ENCODE measurements at places on chromosomes 13 and 19.

DNA sequence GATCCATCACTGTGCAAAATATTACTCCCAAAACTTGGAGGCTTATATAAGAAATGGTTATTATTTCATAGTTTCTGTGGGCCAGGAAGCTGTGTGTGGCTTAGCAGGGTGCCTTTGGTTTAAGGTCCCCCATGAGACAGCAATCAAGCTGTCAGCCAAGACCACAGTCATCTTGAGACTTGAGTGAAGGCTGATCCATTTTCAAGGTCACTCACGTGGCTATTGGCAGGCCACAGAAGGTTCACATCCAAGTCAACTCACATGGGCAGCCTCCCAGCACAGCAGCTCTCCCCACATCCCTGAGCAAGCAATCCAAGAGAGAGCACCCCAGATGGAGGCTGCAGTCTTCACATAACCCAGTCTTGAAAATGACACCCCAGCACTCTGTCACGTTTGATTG lies 537.4 kb downstream of the MYO16 start:
- DNase-seq: no peak

- DNase-seq: no peak
Observed at GRCh38 chr19:35212241-35212640, 16.3 kb downstream of the FAM187B start.

DNA sequence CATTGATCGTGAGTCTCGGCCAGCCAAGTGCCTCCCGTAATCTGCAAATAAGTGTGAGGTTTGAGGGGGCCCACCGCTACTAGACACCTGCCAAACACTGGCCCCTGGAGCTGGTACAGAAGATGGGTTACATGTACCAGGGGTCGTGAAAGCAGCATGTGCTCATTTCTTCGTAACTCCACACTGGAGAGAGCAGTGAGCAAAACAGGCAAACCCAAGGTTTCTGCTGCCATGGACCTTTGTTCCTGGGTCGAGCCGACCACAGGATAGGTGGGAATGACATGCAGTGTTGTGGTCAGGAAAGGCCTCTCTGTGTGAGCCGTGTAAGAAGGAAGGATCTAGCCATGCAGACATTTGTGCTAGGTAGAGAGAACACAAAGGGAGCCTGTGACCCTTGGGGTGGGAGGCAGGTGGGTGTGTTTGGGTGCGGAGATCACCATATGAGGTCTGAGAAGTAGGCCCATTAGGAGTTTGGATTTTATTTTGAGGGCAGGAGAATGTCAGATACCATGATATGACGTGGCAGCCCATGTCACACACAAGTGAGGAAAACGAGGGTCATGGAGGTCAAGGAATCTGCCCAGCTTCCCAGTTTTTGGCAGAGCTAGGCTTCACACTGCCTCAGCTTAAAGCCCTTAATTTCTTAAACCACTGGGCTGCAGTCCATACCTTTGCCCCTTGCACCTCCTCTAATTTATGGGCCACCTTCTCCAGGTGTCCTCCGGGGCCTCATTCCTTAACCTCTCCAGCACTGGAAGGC lies 919 bp downstream of the GTF3A start:
- peak; percentile 32 for DNase-seq

GRCh38 chr19:15022752-15023151 lies 26.5 kb upstream of the CASP14 start:
- DNase-seq: no peak

DNA sequence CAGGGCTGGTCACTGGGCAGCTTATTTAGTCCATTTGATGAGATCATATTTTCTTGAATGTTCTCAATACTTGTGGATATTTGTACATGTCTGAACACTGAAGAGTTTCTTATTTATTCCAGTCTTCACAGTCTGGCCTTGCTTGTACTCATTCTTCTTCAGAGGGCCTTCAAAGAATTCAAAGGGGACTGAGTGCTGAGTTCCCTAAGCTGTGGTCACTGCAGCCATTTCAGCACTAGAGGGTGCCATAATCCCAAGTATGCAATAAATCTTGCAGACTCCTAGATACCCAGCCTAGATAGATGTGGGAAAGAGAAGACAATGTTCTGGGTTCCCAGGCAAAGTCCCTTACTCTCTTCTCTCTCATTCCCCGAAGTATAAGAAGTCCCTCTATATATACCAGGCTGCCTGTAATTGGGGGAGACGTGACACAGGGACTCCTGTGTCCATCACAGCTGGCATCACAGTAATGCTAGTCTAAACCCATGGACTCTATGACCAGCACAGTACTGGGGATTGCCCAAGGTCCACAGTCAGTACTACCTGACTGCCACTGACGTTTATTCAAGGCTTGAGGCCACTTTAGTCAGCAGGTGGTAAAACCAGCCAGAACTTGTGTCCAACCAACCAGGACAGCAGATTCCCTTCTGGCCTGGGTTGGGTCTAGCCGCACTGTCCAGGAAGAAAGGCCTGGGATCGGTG lies 8.9 kb upstream of the VN1R1 start:
- DNase-seq: peak; percentile 59

DNA sequence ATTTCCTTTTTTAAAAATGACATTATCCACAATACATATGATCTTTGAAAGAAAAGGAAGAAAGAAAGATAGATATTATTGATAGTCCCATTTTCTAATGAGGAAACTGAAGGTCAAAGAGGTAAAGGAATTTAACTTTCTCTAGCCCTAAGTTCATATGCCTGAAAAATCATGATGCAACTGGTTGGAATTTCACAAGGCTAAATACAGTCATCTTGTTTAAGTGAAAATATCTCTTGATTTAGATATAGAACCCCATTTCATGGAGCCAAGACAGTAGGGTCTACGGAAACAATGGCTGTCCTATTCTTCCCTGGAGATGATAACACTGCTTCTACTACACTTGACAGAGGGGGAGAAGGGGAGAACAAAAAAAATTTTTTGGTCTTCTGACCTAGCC lies 366.2 kb downstream of the DNAJC15 start:
- DNase-seq: no peak

GRCh38 chr13:45548281-45548680 lies 67.3 kb downstream of the ERICH6B start:
- no peak for DNase-seq

- DNase-seq: no peak
Observed at GRCh38 chr13:31923134-31923763, 108.3 kb upstream of the FRY start.

GRCh38 chr19:29680447-29680846 lies 15.2 kb downstream of the PLEKHF1 start:
- DNase-seq: no peak

GRCh38 chr13:80877209-80877943 lies 536.5 kb upstream of the SPRY2 start:
- DNase-seq: no peak

DNA sequence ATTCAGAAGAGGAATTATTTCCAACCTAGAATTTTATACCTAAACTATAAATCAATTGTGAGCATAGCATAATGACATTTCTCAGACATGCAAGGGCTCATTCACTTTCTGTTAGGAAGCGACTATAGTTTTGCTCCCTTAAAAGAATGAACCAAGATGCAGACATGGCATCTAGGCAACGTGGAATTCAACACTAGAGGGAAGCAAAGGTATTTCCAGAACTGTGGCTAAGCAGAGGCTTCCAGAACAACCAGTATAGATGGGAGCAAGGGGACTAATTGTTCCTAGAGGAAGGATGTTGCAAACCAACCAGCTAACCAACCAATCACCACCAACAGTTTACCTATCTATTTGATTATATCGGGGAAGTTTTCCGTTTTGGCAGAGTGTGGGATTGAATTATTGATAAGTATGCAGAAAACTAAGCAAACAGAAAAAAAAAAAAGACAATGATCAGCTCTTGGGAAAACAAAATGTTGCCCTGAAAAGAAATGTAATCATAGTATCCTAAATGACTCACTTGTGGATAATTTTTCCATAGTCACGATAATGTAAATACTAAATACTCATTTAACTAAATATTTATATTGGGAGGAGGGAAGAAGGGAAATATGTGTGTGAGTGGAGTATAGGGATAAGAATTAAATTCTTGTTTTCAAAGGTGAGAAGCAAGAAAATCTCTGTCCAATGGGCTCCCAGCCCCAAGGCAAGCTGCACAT lies 21.1 kb downstream of the ARL11 start:
- peak; percentile 39 for DNase-seq

DNA sequence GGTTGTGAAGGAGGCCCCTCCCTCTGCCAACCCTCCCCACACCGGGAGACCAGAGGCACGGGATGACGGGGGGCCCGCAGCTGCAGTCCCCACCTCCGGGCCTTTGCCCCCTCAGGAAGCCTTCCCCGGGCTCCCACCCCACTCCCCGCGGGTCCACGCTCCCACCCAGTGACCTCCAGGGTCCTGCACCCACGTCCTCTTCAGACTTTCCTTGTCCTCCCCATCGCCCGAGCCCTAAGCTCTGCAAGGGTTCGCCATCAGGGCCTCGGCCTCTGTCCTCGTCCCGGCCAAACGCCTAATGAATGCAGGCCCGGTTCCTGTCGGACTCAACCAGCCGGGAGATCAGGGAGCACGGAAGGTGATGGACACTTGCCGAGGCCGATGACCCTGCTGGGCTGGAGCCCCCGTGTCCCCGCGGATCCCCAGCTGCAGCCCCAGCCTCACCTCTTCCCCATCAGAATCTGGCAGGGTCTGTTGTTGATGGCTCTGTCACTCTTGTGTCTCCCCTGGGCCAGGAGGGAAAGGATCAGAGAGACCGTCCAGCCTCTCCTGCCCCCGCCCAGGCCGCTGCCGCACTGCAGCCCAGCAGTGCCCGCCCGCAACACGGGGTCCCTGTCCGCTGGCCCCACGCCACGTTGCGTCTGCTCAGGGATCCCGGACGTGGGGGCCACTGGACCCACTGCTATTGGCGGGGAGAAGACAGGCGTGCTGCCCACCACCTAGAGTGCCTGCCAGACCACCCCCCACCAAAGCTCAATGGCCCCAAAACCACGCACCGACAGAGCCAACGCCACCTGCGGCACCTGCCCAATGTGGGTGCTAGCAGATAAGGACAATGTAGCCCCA lies 5.7 kb downstream of the ATP8B3 start:
- no peak for DNase-seq

DNA sequence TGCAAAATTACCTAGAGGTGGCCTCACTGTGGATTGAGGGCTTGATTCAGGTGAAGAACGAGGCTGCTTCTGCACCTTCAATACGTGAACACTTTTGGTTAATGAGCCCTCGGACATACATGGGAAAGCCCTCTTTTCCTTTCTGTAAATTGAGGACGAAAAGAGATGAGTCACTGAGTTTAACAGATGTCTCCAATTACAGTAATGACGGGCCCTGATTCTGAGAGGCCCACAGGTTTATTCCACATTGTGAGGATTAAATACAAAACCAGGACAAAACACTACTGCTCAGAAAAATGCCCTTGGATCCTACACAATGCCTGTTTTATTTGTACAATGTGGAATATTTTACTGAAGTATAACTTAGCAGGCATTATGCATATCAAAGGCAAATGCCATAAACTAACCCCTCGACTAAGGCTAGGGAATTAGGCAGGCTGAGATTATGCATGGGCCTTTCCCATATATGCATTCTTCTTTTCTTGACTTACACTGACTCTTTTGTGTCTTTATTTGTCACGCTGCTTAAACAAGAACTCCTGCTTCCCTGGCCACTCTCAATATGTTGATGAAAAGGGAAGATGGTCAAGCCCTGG lies 819.9 kb downstream of the OLFM4 start:
- DNase-seq: no peak

GRCh38 chr13:76826527-76826926 lies 59.7 kb downstream of the KCTD12 start:
- DNase-seq: no peak

DNA sequence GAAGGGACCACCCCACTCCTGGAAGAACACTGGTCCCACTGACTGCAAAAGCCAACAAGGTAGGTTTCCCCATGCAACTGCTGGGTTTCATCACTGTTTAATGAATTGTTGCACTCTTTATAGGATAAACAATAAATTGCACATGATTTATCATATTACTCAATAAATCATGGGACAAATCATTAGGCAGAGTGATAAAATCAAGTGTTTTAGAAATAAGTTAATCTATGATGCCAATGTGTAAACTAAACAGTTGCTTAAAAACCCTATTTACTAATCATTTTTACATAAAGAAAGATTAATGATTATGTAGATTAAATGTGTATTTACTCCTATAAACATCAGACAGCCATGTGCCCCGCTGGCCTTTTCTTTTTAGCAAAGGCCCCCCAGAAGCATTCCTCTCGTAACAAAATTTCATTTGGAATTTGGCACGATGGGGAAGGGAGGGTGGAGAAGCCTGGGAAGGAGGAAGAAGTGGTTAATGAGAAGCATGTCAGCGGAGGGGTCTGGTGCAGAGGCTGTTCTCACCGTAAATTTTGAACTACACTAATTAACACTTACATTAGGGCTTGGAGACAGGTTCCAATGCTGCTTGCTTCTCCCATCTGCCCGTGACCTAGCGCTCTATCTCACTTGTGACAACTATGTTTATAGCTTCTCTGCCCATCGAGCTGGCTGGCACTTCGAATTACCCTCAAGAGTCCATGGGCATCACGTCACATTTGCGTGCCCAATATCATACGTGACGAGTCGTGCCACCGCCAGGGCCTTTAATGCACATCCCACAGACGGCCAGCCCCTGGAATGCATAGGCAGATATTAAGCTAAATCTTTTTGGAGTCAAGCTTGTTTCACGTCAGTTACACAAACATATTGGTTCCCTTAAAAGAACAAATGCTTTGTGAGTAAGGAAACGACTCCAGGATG lies 357.7 kb upstream of the TSHZ3 start:
- no peak for DNase-seq

DNA sequence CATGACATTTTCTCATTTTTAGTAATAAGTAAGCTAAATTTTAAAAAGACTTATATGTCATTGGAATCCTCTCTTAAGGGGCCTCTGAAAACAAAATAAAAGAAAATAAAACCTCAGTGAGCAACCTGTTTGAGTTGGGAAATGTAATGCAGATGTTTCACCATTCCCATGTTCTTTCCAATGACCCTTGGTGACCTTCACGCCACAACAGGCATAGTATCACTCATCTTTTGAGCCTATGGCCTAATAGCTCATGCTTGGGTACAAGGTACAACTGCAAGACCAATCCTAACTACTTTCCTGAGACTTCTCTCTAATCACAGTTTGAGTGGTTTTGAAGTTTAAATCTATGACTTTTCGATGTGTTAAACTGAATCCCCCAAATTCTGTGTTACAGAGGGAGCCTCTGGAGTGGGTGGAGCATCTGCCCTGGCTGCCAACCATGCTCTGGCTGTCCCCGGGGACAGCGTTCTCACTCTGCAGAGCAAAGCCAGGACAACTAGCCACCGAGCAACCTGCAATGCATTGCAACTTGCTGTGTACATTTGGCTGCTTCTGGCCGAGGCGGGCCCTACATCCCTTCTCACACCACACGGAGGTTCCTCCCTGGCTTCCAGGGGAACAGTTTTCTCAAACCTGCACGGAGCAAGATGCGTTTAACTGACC lies 307.9 kb upstream of the MAB21L1 start:
- DNase-seq: no peak

- peak; percentile 64 for DNase-seq
Observed at GRCh38 chr19:49114630-49115363, 627 bp downstream of the LIN7B start.

DNA sequence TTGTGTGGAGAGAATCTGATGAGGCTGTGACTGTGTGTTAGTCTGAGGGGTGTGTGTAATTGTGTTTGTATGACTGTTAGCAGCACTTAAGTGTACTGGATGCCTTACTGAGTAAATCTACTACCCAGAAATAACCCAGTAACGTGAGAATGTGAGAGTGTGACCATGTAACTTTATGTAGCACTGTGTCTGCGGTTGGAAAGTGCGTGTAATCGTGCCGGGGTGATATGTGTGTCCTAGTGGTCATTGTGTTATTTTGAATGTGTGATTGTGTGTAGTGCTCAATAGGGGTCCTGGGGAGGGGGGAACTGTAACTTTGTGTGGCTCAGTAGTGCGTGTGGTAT lies 550 bp downstream of the ZNF383 start:
- no peak for DNase-seq

- DNase-seq: no peak
Observed at GRCh38 chr13:53778937-53779336, 750.3 kb downstream of the OLFM4 start.

All from EL (cell line).